Fibroblast of gingiva (primary cell): ENCODE measurements at places on chromosomes 6 and 20.

- DNase-seq = no peak
Measured at GRCh38 chr6:95279616-95280015, 297.7 kb upstream of the MANEA start.

GRCh38 chr20:64041781-64042053 lies 5.7 kb downstream of the C20orf204 start:
- no peak for DNase-seq

GRCh38 chr6:142940487-142940886 lies 4.5 kb downstream of the HIVEP2 start:
- DNase-seq = no peak

- DNase-seq = no peak
Measured at GRCh38 chr6:90229331-90230010, 67.2 kb downstream of the BACH2 start.

GRCh38 chr20:63060057-63060991 lies 53.6 kb upstream of the BHLHE23 start:
- DNase-seq = no peak

DNA sequence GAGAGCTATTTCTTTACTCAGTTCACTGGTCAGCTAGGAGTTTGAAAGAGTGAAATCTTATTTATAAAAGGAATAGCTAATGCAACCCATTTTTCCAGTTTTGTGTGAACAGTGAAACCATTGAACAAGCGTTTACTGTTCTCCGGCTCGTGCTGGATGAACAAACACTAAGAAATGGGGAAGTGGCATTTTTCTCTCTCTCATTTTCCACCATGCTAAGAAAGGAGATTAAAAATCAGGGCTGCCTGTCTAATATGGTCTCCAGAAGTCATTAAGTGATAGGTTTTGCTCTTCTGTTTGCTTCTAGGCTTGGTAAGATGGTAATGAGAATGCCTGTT lies 774 bp upstream of the SFT2D1 start:
- DNase-seq = no peak

- no peak for DNase-seq
Measured at GRCh38 chr20:43140726-43141125, 49.0 kb downstream of the PTPRT start.
